ENCODE measurements at places on chromosomes 1 and 21. TPM values are rescaled to one million over a fixed set of nuclear protein-coding genes. Genes with fewer than 3 reads are reported as not detected.

DNA sequence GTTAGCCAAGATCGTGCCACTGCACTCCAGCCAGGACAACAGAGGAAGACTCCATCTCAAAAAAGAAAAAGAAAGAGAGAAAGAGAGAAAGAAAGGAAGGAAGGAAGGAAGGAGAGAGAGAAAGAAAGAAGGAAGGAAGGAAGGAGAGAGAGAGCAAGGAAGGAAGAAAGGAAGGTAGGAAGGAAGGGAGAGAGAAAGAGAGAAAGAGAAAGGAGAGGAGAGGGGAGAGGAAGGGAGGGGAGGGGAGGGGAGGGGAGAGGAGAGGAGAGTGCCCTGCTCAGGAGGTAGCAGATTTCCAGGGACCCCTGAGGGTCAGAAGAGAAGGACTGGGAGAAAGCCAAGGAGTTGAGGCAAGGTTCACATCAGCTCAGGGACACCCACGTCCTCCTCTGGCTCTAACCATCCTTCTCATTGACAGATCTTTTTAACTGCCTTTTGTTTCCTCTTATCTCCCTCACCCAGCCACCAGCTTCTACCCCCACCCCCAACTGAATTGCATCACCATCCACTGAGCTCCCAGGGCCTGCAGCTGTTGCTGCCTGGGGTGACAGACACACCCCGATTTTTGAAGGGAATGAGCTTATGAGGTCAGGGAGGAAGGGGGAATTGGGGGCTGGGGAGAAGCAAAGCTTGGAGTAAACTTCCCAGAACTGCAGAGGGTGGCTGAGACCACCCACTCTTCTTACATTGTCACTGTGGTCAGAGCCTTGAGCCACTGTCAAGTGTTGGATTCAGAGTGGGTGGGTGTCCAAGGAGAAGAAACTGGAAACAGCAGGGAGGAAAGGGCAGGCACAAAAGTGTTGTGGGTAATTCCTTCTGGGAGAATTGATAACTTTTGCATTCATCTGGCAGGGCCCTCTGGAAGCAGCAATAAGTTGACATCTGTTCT is 91.6 kb downstream of the GLUL start:
- no peak for DNase-seq

Gene GPR157
- 7.7 TPM for total RNA-seq

Gene PAQR6
- 10.9 TPM for total RNA-seq

GRCh38 chr1:237809099-237809498 is 81.6 kb downstream of the ZP4 start:
- DNase-seq = no peak

GRCh38 chr1:18057623-18058022 is 50.0 kb upstream of the IGSF21 start:
- no peak for DNase-seq

Gene FBLIM1
- 6.0 TPM for total RNA-seq

Gene SPATA6
- 8.6 TPM for total RNA-seq

Gene SPRR2G
- not detected for total RNA-seq

- DNase-seq = no peak
These were observed 1.2 kb downstream of the SH2D5 start for GRCh38 chr1:20731057-20731991.

- no peak for DNase-seq
These were observed 52.6 kb upstream of the PTGFRN start for GRCh38 chr1:116857092-116857491.

GRCh38 chr1:216425577-216425976 is 2.3 kb upstream of the USH2A start:
- DNase-seq = no peak

GRCh38 chr21:35229290-35229689 is 180.2 kb upstream of the RUNX1 start:
- DNase-seq = no peak

Gene SLC45A1
- 13.8 TPM for total RNA-seq

GRCh38 chr1:156293098-156293434 is 2.4 kb downstream of the GLMP start:
- no peak for DNase-seq

DNA sequence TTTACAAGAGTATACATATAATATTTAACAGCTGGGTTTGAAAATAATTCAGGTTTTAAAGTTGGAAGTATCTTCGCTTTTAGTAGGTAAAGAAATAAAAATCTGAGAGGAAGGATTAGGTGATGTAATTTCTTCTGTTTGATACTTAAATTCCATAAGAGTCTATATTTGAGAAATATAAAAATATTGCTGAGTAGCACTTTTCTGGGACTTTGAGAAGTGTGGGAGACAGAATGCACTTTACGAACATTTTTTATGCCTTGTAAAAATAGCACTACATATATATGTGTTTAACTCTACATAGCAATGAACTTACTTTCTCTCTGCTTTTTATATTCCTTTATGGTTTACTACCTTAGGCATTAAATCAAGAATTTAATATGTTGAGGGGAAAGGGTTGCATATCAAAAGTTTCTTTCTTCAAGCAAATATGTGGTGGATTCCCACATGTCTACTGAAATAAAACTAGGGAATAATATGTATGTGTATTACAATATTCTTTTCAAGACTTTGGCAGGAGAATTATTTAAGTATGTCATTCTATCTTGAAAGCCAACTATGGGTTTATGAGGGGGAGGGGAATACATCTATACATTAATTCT is 266.7 kb upstream of the ADAMTS5 start:
- no peak for DNase-seq

Gene APOBEC4
- total RNA-seq = not detected

GRCh38 chr1:100383743-100384405 is 31.6 kb downstream of the CDC14A start:
- DNase-seq = no peak

Gene NLRP3
- total RNA-seq = not detected

Gene C1QB
- total RNA-seq = 0.32 TPM

DNA sequence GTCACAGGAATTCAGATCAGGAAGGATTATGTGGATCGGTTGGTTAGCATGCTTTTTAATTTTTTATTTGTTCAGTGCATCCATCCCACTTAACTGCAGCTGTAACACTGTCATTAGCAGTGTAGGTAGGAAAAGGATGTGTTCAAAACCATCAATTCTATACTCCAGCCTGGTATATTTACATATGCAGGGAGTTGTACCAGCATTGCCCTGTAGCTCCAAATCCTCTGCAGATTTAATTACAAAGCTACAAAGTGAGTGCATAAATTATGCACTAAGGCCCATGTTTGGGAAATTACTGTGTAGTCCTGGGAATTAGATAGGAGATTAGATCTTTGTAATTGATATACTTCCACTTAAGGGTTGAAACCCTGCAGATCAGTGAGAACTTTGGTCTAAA is 15.9 kb upstream of the OSBPL9 start:
- DNase-seq = no peak

DNA sequence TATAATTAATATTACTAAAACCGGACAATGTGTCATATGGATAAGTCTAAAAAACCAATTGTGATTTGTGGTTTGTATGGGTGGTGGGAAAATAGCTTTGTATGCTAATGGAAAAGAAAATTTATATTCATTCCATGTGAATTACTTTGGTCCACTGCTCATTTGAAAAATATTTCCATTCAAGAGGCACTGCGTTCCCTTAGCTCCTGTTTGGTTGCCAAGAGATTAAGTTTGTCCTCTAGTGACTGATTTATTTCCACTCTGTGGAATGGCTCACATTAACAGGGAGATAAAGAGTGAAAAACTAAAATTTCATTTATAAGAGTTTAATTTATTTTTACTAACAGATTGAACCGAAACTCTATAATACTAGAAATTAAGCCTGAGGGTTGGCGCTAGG is 744.1 kb upstream of the CHRM3 start:
- DNase-seq = no peak

- no peak for DNase-seq
These were observed 4.5 kb upstream of the DPH2 start for GRCh38 chr1:43965316-43965715.

Gene TMPRSS3
- total RNA-seq = not detected

DNA sequence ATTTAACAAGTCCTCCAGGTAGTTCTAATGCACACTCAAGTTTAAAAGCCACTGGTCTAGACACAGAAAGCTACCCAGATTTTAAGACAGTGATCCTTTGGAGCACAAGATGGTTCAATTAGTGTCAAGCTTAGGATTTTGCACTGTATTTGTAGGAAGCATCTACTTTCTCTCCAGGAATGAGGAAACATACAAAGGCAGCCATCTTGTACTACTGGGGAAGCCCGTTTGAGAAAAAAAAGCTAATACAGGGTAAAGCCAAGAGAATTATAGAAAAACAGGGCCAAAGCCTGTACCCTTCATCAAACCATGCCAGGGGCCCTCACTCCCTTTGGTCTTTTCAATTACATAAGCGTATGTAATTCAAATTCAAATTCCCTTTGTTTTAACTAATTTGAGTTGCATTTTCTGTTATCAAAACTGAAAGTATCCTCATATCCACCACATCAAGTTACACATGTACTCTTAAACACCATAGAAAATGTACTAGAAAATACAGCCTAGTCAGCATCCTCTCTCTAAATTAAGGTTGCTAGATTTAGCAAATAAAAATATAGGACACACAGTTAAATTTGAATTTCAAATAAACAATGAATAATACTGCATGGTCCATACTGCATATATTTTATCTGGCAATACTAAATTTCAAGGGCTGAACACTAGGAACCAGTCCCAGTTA is 17.4 kb downstream of the PIK3R3 start:
- no peak for DNase-seq

DNA sequence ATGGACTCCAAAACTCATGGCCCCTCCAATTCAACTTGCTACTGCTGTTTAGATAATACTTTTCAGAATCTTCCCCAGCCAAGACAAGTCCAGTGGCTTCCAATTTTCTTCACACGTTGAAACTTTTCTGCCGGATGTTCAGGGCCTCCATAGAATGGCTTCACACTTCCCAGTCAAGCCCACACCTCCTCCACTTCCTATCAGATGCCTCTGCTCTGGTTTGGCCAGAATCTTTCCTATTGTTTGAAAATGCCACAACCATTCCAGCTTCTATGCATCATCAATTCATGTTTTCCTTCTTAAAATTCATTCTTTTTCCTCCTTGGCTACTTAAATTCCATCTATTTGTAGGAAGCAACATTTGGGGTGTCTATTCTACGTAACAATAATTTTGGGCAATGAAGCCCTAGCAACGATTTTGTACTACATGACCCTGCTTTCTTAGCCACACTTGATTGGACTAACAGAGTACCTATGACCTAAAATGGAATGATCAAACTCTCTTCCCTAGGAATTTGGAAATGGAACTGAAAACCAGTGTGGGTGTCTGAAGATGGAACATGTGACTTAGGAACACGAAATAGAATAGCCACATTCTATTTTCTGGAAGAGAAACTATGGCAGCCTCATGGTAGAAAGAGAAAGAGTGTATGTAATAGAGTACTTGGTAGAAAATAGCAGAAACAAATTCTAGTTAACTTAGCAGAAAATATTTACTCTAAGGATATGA is 74.1 kb upstream of the CNIH3 start:
- no peak for DNase-seq

Data from HCT116 (cell line).